ENCODE measurements at places on chromosomes 7 and 10. TPM values are rescaled to one million over a fixed set of nuclear protein-coding genes. Genes with fewer than 3 reads are reported as not detected.

Gene PILRA
- 2.2 TPM for total RNA-seq

Gene AKR1C3
- total RNA-seq = 13.4 TPM

Gene CCDC172
- not detected for total RNA-seq

Gene PLAU
- total RNA-seq = 9.5 TPM

Gene LGI1
- 11.2 TPM for total RNA-seq

Gene FAM237B
- total RNA-seq = not detected

Gene CHST12
- total RNA-seq = 3.6 TPM

Gene CDC14C
- not detected for total RNA-seq

Data from urinary bladder (tissue), 4 donors.